ENCODE measurements at places on chromosomes 7 and 10.

DNA sequence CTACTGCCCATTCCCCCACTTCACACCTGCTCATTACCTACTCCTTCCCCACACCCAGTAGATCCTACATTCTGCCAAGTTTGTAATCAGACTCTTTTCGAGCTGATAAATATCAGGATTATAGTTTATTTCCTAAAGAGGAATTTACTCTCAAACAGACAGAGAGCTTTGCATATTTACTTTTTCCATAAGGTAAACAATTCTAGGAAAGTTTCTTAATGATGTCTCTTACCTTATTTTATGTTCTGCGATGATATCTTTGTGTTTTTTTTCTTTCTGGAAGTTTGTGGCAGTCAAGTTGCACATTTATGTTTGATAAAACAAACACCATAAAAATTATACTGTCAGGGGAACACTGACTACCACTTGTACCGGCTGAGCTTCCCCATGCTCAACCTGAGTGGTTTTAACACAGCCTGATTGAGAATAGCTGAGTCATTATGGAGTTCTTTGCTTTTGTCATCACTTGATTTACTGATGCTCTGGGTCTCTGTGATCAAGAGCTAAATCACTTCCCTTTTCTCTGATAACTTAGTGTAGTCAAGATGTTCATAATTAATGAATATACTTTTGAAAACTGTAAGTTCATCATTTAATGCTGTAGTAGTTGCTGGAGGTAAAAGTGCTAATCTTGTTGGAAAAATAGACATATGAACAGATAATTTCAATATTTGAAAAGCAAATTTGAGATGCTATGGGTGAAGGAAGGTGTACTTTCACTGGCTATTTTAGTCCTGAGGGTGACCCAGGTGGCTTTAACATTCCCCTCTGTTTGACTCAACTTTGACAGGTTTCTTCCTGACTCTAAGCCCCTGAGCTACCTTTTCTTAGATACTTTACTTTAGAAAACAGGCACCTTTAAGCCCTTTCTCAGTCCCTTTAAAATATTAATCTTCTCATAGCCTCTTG lies 1034.5 kb upstream of the LRRTM3 start:
- no peak for DNase-seq

DNA sequence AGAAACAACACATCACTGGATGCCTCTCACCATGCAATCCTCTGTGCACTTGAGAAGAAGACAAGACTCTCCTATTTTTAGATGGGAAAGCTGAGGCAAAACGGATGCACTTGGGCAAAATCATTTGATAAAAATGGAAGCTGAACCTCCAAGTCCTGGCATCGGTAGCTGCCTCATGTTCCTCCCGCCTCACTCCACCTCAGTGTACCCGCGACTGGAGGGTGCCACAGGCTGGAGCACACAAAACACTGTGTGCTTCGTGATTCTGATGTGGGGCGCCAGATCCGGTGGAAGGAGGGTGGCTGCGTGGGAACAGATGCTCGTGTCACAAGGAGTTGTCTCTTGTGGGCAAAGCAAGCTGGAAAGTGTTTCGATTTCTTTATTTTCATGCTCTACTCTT lies 41.3 kb downstream of the TAS2R41 start:
- DNase-seq = no peak

DNA sequence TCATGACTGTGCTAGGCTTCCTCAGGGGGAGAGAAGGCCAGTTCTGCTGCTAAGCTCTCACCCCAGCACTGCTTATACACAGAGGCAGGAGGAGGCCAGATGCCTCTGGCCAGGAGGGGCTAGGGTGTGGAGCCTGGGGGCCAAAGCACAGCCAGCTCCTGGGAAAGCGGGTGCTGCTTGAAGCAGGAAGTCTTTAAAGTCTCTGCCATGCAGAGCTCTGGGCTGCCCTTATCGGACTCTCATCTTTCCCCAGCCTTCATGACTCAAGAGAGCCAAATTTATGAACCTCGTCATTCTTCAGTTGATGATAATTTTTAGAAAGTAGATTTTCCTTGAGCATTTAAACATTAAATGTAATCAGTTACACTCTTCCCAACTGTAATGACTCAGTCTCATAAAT lies 11.2 kb upstream of the TSPAN14 start:
- DNase-seq = no peak

- DNase-seq = no peak
Observed at GRCh38 chr7:17489961-17490360, 191.5 kb downstream of the AHR start.
